ENCODE measurements at places on chromosomes 6 and 20. TPM values are rescaled to one million over a fixed set of nuclear protein-coding genes. Genes with fewer than 3 reads are reported as not detected.
A peak's percentile ranks its signal among the peaks of the same experiment; 100 is the strongest.

The RRAGD gene
- 5.9 TPM for total RNA-seq

The JPH2 gene
- total RNA-seq = 0.92 TPM

The YIPF3 gene
- 113 TPM for total RNA-seq

The OGFRL1 gene
- total RNA-seq = 8.0 TPM

The SIRPD gene
- not detected for total RNA-seq

The NPEPL1 gene
- total RNA-seq = 31.1 TPM

The SLC52A3 gene
- 22.1 TPM for total RNA-seq

The PAK5 gene
- not detected for total RNA-seq

The DCBLD1 gene
- total RNA-seq = 17.1 TPM

- DNase-seq = no peak
Measured at GRCh38 chr6:31717499-31718222, 2.5 kb downstream of the LY6G6D start.

- no peak for DNase-seq
Measured at GRCh38 chr20:1332749-1333300, 3.9 kb upstream of the SDCBP2 start.

DNA sequence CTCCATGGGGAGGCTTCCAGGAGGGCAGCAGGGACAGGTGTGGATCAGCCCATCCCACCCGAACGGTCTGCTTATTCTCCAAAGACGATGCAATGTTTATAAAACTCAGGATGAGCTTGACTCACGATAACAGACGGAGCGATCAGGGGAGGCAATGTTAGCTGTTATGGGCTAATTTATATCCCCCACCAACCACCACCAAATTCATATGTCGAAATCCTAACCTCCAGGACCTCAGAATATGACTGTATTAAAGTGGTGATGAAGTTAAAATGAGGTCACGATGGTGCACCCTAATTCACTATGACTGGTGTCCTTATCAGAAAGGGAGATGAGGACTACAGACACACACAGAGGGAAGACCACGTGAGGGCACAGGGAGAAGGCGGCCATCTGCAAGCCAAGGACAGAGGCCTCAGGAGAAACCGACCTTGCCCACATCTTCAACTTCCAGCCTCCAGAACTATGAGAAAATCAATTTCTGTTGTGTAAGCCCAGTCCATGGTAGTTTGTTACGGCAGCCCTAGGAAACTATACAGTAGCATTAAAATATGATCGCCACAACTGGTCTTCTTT is 7.0 kb downstream of the ADTRP start:
- no peak for DNase-seq

GRCh38 chr20:20697325-20697845 is 15.1 kb downstream of the RALGAPA2 start:
- peak; percentile 29 for DNase-seq

GRCh38 chr20:57062696-57063270 is 203.7 kb downstream of the BMP7 start:
- no peak for DNase-seq

- no peak for DNase-seq
Measured at GRCh38 chr6:110256366-110256765, 76.1 kb downstream of the CDC40 start.

- DNase-seq = no peak
Measured at GRCh38 chr20:25204550-25205276, 9.2 kb downstream of the ENTPD6 start.

GRCh38 chr6:12208190-12208589 is 82.0 kb upstream of the EDN1 start:
- no peak for DNase-seq

DNA sequence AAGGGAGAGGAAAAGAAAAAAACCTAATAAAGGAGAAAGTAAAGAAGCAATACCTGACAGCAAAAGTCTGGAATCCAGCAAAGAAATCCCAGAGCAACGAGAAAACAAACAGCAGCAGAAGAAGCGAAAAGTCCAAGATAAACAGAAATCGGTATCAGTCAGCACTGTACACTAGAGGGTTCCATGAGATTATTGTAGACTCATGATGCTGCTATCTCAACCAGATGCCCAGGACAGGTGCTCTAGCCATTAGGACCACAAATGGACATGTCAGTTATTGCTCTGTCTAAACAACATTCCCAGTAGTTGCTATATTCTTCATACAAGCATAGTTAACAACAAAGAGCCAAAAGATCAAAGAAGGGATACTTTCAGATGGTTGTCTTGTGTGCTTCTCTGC is 70.8 kb upstream of the RNF146 start:
- no peak for DNase-seq

DNA sequence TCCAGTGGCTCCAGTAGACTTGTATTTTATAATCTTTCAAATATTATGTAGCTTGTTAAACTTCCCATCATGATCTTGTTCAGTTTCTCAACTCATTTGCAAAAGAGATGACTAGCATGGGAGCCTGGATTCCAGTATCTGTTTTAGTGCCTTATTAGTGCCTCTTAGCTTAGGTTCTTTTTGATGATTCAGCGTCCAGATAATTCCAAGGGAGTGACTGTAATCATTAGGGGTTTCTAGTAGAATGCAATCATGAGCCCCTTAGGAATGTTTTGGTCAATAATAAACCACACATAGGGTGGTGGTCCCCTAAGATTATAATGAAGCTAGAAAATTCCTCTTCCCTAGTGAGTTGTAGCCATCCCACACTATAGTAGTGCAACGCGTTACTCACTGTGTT is 7.0 kb downstream of the CD2AP start:
- DNase-seq = no peak

DNA sequence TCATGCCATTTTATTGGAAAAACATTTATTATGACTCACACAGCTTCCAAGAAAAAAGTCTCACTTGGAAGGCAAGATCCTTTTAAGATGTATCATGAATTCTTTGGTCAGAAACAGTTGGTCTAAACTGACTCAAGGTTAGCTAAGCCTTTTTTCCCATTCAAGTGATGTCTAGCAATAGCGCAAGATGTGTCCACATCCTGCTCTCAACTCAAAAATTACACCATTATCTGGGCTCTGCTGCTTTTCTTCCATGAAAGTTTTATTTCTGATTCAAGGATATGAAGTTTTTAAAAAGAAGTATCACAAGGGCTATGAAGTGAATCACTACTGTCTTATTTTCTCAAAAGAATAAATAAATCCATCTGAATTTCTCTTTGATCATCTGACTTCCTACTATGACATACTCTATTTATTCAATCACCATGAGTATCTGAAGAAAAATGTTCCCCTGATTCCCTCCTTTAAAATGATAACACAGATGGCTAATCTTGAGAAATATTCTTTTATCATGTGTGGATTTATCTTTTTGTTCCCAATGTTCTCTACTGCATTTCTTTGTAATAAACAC is 139.2 kb downstream of the AHI1 start:
- DNase-seq = no peak

DNA sequence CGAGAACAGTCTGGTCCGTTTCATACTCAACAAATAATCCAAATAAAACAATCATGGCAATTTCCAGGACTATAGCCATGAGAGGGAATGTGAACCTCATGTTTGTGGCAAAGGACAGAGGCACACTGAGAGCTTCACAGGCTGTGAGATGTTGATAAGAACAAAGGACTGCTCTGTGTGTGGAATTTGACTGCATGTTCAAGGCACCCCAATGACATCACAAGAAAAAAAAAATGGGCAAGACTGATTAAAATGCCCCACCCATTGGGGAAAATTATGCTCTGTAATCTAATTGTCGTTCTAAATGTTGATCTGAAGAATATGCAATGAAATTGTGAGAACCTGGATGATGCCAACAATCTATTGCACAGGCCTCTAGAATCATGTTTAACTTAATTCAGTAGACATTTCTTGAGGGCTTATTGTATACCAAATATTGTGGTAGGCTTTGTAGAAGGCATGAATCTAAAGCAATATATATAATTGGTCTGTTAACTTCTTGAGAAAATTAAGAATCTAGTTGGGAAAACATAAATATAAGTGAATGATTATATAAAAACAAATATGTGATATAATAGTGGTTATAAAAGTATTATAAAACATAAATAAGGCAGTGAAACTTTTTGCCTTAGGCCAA is at the start of gene RHAG:
Gene RHAG, minus strand, starts transcription at position 127 of the 637 bp plus-strand sequence. Its CDS starts 27 bp downstream, at position 100.
- DNase-seq = no peak

- no peak for DNase-seq
Measured at GRCh38 chr6:119818876-119819275, 469.3 kb upstream of the MAN1A1 start.

DNA sequence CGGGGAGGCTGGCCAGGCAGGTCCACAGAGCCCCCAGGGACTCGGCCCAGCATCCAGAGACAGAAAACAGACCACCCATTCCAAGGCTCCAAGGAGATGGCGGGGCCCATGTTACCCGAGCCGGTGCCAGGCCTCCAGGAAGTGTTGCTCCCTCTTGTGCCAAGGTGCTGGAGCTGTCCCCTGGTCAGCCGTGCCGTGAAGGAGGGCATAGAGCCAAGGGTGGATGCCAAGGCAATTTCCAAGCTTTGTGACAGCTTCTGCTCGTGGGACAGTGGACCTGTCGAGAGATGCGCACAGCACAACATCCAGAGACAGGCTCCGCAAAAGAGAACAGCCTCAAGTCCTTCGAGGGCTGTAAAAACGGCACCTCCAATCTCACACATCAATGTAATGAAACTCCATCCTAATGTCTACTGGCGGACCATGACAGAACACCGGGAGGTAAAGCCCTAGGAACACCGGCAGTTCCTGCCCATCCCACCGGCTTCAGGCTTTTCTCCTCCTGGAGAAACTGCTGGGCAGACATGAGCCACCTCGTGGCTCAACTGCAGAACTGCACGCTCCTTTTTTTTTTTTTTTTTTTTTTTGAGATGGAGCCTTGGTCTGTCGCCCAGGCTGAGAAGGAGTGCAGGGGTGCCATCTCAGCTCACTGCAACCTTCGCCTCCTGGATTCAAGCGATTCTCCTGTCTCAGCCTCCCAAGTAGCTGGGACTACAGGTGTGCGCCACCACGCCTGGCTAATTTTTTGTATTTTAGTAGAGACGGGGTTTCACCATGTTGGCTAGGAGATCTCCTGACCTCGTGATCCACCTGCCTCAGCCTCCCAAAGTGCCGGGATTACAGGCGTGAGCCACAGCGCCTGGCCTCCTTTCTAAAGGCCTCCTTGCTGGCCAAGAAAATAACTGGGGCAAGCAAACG is 30.9 kb upstream of the AVP start:
- DNase-seq = peak; percentile 17

Measured in left colon (tissue), 2 donors.